Epithelial cell of proximal tubule (primary cell): ENCODE measurements at places on chromosomes 13 and 19. TPM values are rescaled to one million over a fixed set of nuclear protein-coding genes. Genes with fewer than 3 reads are reported as not detected.

- no peak for DNase-seq
Observed at GRCh38 chr13:21232196-21232595, 55.7 kb downstream of the MRPL57 start.

DNA sequence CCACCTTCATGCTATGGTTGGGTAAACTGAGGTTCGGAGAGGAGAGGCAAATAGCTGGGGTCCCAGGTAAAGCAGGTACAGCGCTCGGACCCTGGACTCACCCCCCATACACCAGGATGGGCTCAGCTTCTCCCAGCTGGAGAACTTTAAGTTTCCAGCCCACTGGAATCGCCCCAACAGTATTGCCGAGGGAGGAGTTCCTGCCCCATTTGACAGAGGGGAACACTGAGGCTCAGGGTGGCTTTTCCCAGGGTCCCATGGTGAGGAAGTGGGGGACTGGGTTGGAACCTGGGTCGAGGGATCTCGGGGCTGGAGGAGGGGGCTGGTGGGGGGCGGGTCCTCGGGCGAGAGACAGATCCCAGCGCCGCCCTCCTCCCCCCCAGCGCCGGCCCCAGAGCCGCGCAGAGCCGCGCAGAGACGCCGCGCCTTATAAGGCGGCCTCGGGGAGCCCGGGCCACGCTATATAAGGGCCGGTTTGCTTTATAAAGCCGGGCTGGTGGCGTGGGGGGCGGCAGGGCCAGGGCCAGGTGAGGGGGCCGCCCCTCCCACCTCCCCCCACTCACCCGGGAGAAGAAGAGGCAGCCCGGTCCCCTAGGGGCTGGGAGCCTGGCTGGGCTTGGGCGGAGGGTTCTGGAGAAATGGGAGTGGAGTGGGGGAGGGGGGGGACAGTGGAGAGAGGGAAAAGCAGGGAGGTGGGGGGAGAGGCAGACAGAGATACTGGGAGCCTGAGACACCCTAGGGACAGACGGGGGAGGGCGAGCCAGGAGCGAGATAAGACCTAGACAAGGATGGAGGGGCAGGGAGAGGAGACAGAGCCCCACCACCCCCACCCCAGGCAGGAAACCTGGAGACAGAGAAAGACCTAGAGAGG is 1.1 kb downstream of the CNN1 start:
- no peak for DNase-seq

GRCh38 chr19:33460221-33460908 is 61.2 kb downstream of the PEPD start:
- DNase-seq, result no peak

DNA sequence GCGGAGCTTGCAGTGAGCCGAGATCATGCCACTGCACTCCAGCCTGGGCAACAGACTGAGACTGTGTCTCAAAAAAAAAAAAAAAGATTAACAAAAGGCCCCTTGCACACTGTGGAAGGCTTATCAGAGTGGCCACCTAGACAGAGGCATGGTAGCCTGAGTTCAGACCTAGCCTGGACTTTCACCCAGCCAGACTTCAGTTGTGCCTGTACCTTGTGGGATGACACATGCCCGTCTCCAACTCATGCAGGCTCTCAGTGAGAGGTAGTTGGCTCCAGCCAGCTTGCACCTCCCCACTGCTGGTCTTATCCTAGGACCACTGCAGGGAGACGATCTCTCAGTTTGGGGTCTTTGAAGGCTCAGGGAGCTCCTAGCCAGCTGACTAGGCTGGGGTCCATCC is 52.2 kb downstream of the GATAD2A start:
- DNase-seq, result no peak

DNA sequence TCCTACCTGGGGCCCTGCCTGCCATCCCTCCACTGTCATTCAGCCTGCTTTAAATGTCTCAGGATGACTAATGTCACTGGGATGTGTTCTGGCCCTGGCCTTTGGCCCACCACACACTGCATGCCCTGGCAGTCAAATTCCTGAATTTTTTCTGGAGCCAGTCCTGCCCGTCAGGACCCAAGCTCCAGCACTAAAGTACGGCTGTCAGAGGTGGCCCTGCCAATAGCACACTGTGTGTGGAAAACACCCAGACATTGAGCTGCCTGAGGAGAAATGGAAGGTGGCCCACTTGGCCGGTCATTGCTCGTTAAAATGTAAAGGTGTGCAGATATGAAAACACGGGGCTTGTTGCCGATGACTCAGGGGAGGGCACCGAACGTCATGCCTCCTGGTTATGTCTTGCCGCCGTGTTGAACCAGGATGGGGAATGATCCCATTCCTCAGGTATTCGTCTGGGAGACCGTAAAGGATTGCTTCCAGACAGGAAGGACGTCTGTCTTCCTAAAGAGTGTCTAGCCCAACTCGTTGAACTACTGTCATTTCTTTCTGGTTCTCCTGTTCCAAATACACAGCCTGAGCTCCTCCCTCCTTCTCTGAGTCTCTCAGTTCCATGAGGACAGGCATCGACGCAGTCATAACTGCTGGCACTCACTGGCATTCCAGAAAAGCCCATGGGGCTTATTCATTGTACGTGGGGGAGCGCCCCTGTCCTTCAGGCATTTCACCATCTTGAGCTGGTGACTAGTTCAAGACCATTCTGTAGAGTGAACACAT is 40.6 kb downstream of the COL4A2 start:
- DNase-seq, result peak; percentile 82

DNA sequence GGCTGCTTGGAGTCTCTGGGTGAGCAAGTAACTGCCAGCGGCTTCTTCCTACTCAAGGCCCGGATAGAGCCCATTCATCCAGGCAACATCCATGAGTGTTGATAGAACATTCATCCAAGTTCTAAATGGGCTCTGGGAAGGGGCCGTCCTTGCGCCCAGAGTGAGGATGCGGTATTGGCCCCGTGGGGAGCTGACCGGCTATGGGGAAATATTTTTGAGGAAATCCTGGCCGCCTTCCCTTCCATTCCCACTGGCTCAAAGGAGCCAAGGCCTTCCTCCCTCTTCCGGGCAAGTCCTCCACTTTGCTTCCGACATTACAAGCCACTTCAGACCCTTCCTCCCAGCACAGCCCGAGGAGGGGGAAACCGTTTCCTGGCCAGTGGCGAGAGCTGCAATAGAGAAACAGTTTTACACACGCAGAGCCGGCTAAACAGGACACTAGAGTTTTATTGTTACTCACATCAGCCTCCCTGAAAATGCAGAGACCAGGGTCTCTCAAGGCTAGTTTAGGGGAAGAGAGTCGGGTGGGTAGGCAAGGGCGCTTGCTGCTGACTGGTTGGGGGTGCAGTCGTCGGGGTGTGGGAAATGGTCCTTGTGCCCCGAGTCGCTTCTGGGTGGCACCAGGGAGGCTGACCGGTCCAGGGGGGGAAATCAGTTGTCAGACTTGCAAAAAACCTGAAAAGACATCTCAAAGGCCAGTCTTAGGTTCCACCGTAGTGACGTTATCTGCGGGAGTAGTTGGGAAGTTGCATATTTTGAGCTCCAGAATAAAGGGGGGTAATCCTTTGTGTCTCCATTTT is 37.5 kb downstream of the C13orf46 start:
- no peak for DNase-seq

GRCh38 chr13:45787346-45787745 is 64.2 kb downstream of the SIAH3 start:
- DNase-seq, result no peak

DNA sequence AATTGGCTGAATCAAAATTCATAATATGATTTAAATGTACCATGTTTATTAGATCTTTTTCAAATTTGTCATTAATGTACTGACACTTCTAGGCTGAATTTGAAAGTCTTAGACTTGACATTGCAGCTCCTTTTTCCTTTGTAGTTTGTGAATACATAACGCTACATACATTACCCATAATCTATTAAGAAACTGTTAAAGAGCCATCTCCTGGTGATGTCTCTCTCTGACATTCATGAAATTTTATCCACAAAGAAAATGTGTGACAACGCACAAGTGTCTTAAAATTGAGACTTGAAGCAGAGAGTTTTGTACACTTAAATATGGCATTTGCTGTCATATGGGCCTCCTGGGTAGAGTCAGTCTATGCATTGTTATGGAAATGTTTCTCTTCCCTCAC is 320.2 kb upstream of the ARGLU1 start:
- no peak for DNase-seq

DNA sequence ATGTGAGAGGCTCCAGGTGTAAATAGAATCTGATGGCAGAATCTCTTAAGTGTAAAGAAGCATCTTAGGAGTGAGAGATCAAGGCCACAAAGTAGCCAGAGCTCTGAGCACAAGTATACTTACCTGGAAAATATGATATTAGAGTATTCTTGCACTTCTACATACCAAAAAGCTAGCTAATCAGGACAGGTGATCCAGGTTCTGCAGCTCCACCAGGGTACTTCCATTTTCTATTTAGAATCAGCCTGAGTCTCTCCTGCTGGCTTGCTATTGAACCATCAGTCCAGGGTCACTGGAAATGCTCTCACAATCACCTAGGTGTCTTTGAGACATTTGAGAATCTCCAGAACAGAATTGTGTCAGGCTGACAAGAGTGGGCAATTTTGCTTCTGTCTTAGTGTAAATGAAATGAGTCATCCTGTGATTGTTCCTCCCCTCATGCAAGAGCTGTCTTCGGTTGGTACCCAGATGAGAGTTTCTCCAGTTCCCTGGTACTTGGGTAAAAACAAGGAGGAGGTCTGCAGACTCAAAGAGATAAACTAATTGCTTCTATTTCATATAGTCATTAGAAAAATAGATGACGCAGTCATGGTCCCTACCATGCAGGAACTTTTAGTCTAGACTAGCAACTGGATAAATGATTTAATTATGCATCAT is 14.6 kb downstream of the ZNF254 start:
- no peak for DNase-seq

Gene TBC1D4
- total RNA-seq, result 12.3 and 20.9 TPM in 2 replicates

Gene FCHO1
- total RNA-seq, result 4.2 and 18.0 TPM in 2 replicates

Gene ZNF471
- total RNA-seq, result 0.69 and 1.0 TPM in 2 replicates

Gene CLDND2
- total RNA-seq, result not detected in 2 replicates

Gene CEACAM5
- not detected in 2 replicates for total RNA-seq

Gene KIR2DL3
- total RNA-seq, result not detected in 2 replicates

Gene POLD1
- 89.4 and 90.6 TPM in 2 replicates for total RNA-seq

Gene ERICH4
- not detected in 2 replicates for total RNA-seq

Gene BRD4
- 14.7 and 18.9 TPM in 2 replicates for total RNA-seq
